ENCODE measurements at places on chromosomes 3 and 15. TPM values are rescaled to one million over a fixed set of nuclear protein-coding genes. Genes with fewer than 3 reads are reported as not detected.

DNA sequence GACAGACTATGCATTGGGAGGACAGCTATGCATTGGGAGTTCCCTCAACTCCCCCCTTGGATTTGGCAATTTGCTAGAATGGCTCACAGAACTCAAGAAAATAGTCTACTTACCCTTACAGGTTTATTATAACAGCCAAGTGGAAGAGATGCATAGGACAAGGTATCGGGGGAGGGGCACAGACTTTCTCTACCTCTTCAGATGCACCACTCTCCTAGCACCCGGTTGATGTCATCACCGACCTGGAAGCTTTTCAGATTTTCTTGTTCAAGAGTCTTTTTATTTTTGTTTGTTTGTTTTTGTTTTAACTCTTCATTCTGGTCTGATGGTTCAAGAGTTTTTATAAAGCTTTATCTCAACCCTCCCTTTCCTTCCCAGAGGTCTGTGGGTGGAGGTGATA lies 20.7 kb upstream of the ADAMTS9 start:
- no peaks in the 10 kb centered on the region for H3K4me1 ChIP-seq
- no peaks in the 10 kb centered on the region for H3K36me3 ChIP-seq
- no peaks in the 10 kb centered on the region for H3K27me3 ChIP-seq
- no peak overlapping the region for H3K4me3 ChIP-seq

- DNase-seq, result no peak
- no peak overlapping the region for H3K4me3 ChIP-seq
- peaks cover 16% of the 10 kb centered on the region for H3K27me3 ChIP-seq
- no peaks in the 10 kb centered on the region for H3K36me3 ChIP-seq
- H3K27ac ChIP-seq, result no peak overlapping the region
Measured at GRCh38 chr15:52706091-52706490, 26.9 kb upstream of the ATOSA start.

ACY1 gene
- total RNA-seq, result 58.0 TPM

GRCh38 chr15:91468871-91469580 lies 369.0 kb downstream of the SV2B start:
- peak overlapping the region; percentile 1 for H3K4me3 ChIP-seq
- peaks cover 2% of the 10 kb centered on the region for H3K36me3 ChIP-seq
- peaks cover 50% of the 10 kb centered on the region for H3K4me1 ChIP-seq
- H3K27me3 ChIP-seq, result no peaks in the 10 kb centered on the region
- peak overlapping the region; percentile 67 for H3K27ac ChIP-seq
- no peak for DNase-seq

DNA sequence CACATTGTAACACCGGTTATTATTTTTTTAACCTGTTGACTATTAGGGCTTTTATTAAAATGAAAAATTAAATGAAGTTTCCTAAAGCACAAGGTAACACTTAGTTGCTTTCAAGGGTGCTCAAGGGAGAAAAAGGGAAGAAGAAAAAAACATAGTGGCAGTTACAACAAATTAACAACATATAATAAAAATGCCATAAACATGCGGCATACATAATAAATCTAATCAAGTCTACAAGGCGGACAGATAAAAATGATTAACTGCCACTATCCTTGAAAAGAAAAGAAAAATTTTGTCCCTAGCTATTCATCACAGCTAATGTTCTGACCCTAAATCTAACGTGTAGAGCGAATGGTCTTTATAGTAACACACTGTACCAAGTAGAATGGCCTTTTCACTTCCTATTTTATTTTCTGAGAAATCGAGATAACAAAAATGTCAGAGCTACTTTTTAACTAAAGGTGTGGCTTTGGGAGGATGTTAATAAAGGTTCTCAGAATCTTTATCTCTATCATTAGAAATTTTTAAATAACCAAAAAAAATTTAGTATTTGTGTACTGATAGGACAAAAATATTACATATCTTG lies 194.9 kb downstream of the FOXP1 start:
- H3K4me3 ChIP-seq, result no peak overlapping the region
- DNase-seq, result no peak
- no peaks in the 10 kb centered on the region for H3K36me3 ChIP-seq
- H3K27ac ChIP-seq, result no peak overlapping the region
- H3K27me3 ChIP-seq, result peaks cover 22% of the 10 kb centered on the region

DNA sequence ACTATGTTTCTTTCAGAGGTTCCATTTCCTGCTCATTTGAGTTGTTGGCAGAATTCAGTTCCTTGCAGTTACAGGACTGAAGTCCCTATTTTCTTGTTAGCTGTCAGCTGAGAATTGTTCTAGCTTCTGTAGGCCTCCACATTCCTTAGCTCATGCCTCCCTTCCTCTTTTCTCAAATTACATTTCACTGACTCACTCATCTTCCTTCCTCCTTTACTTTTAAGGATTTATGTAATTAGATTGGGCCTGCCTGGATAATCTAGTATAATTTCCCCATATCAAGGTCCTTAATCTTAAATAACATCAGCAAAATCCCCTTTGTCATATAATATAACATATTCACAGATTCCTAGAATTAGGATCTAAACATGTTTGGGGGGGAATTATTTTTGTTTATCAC lies 40.6 kb upstream of the RBMS3 start:
- no peak overlapping the region for H3K27ac ChIP-seq
- no peaks in the 10 kb centered on the region for H3K4me1 ChIP-seq
- H3K4me3 ChIP-seq, result no peak overlapping the region
- DNase-seq, result no peak
- H3K36me3 ChIP-seq, result no peaks in the 10 kb centered on the region

DNA sequence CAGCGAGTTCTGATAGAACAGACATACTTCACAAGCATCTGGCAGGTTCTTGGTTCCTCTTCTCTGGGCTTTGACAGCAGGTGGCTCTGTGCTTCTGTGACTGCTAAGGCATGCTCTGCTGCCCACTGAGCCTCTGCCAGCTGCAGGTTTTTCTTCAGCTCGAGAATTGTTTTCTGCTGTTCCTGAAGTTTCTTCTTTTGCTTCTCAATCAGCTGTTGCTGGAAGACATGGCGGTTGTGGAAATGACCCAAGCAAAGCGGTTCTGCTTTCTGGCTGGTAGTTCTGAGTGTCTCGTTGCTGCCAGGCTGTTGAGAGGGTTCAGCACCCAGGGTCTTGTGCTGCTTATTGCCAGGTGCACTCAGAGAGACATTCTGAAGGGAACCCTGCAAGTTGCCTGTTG lies 50.8 kb downstream of the CCDC191 start:
- no peak for DNase-seq
- no peaks in the 10 kb centered on the region for H3K4me1 ChIP-seq
- H3K27ac ChIP-seq, result no peak overlapping the region
- H3K36me3 ChIP-seq, result no peaks in the 10 kb centered on the region

GRCh38 chr15:69997813-69998212 lies 99.9 kb downstream of the TLE3 start:
- DNase-seq, result no peak
- peaks cover 23% of the 10 kb centered on the region for H3K27me3 ChIP-seq
- no peak overlapping the region for H3K4me3 ChIP-seq
- no peaks in the 10 kb centered on the region for H3K4me1 ChIP-seq

DNA sequence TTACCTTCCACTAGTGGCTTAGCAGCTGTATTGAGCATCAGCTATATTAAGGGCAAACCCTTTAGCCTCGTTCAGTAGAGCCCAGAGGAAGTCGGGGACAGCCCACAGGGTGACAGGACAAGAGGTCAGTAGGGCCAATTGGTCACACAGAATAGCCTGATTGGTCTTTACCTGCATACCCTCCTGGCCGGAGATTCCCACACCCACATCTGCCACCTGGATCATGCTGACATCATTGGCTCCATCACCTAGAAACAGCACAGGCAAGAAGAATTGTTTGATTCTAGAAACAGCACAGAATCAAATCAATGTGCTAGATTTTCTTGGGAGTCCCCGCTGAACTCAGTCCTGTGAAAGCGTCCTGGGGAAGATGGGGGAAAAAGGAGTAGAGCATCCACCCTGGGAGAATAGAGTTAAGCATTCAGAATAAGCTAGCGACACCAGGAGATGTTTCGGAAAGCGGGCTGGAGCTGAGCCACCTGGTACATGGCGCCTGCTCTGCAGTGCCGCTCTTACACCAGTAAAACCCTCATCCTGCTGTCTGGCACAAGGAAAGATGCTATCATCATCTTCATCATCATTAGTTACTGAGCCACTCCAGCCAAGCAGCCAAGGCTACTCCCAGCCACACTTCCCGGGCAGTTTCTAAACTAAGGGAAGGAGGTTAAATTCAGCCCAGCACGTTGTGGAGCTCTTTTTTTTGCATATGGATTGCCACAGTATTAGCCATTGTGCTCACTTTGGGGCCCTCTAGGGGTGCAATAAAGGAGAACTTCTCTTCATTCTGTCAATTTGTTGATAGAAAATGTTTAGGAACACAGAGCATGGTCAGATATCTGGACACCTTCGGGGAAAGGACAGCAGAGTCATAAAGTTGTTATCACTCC lies 171.3 kb downstream of the ATP10A start:
- H3K27ac ChIP-seq, result no peak overlapping the region
- H3K4me3 ChIP-seq, result no peak overlapping the region
- H3K4me1 ChIP-seq, result no peaks in the 10 kb centered on the region
- H3K36me3 ChIP-seq, result peaks cover 42% of the 10 kb centered on the region
- H3K27me3 ChIP-seq, result no peaks in the 10 kb centered on the region

DNA sequence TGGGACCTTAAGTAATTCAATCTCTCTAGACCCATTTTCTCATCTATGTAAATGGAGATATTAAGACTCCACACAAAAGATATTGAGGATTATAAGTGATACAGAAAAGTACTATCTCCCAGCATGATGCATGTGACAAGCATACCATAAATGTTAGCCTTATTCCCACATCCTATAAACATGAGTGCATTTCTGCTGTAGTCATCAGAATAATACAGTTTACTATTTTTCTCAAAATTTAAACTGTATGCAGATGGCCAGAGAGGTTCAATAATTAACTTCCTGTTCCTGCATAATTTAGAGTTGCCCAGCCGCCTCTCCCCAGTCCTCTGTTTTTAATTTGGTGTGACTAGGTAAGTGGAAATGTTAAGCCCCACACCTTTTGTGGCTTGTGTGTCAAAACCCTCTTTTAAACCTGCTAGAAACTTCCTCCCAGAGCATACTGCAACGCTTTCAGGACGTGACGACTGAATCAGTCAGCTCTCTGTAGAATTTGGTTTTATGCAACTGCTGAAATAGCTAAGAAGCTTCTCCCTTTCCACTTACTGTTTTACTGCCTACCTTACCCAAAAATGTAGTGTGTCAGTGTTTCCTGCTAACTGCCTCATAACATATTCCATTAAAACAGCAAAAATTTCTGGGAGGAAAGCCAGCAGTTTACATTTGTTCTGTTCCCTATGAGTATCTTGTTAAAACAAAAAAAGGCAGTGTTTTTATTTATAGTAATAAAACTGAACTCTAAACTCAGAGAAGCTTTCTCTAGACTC lies 1037.9 kb downstream of the EPHA3 start:
- H3K4me1 ChIP-seq, result no peaks in the 10 kb centered on the region
- no peak for DNase-seq
- no peak overlapping the region for H3K27ac ChIP-seq
- no peaks in the 10 kb centered on the region for H3K27me3 ChIP-seq
- no peaks in the 10 kb centered on the region for H3K36me3 ChIP-seq
- H3K4me3 ChIP-seq, result no peak overlapping the region

GRCh38 chr3:106183762-106184391 lies 315.1 kb upstream of the CBLB start:
- H3K27ac ChIP-seq, result peak overlapping the region; percentile 31
- peaks cover 56% of the 10 kb centered on the region for H3K4me1 ChIP-seq
- peaks cover 23% of the 10 kb centered on the region for H3K36me3 ChIP-seq
- no peaks in the 10 kb centered on the region for H3K27me3 ChIP-seq
- peak overlapping the region; percentile 10 for H3K4me3 ChIP-seq

DNA sequence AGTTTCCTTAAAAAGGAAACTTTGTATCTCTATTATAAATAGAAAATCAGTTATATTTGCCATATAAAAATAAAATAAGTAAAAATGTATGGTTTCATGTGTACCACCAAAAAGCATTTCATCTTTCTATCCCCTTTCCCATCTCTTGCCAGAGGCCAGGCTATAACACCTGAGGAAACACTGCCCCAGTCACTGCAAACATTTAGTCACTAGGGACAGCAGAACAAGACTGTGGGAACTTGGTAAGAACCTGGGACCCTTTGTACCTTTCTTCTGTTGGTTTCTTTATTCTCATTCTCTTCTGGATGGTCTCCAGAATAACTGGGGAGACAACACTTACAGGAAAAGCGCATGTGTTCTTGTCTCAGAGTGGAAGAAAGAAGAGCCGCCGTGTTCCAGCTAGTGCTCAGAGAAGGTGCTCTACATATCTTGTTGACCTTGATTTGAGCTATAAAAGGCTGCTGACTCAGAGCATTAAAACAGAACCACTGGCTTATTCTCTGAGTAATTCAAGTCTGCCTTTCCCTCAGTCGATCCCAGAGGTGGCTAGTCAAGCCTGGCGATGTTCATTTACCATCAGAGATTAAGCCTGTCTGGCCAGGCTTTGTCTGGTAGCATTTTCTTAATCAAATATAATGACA lies 361.6 kb downstream of the RBMS3 start:
- no peaks in the 10 kb centered on the region for H3K27me3 ChIP-seq
- DNase-seq, result no peak
- no peak overlapping the region for H3K27ac ChIP-seq
- H3K36me3 ChIP-seq, result no peaks in the 10 kb centered on the region
- no peaks in the 10 kb centered on the region for H3K4me1 ChIP-seq

DNA sequence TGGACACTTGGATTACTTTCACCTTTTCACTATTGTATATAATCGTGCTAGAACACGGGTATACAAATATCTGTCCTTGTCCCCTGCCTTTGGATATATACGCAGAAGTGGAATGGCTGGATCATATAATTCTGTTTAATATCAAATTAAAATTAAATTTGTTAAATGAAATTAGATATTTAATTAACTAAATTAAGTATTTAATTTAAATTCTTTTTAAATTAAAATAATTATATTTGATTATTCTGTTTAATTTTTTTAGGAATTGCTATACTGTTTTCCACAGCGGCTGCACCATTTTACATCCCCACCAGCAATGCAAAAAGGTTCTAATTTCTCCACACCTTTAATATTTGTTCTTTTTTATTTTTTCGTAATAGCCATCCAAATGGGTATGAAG lies 84.3 kb downstream of the DOCK3 start:
- no peak overlapping the region for H3K4me3 ChIP-seq
- H3K36me3 ChIP-seq, result no peaks in the 10 kb centered on the region
- no peak for DNase-seq
- no peaks in the 10 kb centered on the region for H3K4me1 ChIP-seq

GRCh38 chr15:99845009-99845408 lies 111.8 kb upstream of the LYSMD4 start:
- peak overlapping the region; percentile 70 for H3K27ac ChIP-seq
- no peak for DNase-seq
- H3K36me3 ChIP-seq, result peaks cover 6% of the 10 kb centered on the region
- H3K27me3 ChIP-seq, result no peaks in the 10 kb centered on the region
- no peak overlapping the region for H3K4me3 ChIP-seq

DNA sequence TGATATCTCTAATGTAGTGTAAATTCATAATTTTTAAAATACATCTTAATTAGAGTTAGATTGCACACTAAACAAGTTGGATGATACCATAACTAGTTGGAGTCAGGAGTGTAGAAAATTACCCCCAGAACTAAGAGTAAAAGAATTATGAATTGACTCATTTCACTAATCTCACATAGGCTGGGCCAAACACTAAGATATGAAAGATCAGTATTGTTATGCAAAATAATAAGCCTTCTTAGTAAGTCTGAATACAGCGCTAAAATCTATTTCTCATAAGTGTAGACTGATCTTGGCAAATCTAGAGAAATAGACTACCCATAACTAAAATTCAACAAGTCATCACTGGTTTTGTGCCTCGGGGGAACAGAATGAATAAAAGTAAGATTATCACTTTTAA lies 979.0 kb downstream of the ROBO1 start:
- H3K4me3 ChIP-seq, result no peak overlapping the region
- H3K4me1 ChIP-seq, result no peaks in the 10 kb centered on the region
- DNase-seq, result no peak
- no peaks in the 10 kb centered on the region for H3K36me3 ChIP-seq
- no peak overlapping the region for H3K27ac ChIP-seq
